ENCODE measurements at places on chromosomes 7 and 10.

DNA sequence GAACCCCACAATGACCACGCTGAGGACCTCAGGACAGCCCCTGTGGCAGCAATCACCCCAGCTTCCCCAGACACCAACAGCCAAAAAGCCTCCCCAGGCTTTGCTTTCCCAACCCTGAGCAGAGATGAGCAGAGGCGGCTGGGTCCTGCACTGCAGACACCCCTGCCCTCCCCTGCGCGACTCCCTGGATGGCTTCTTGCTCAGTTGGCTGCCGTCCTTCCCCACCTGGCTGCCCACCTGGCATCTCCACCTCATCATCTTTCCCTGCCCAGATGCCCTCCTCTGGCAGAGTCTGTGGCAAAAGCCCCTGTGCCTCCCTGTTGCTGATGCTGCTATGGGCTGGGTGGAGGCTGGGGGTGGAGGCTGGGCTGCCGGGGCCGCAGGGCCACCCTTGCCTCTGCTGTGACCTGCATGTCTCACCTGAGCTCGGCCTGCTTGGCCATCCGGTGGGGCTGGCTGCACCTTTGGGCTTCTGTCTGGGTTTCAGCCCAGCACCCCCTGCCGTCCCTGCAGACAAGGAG, 567.7 kb downstream of the TCERG1L start:
- DNase-seq: no peak

GRCh38 chr10:48842231-48842630, 97.4 kb downstream of the LRRC18 start:
- no peak for DNase-seq

- DNase-seq: no peak
Observed at GRCh38 chr10:61408105-61408504, 45.1 kb downstream of the TMEM26 start.

DNA sequence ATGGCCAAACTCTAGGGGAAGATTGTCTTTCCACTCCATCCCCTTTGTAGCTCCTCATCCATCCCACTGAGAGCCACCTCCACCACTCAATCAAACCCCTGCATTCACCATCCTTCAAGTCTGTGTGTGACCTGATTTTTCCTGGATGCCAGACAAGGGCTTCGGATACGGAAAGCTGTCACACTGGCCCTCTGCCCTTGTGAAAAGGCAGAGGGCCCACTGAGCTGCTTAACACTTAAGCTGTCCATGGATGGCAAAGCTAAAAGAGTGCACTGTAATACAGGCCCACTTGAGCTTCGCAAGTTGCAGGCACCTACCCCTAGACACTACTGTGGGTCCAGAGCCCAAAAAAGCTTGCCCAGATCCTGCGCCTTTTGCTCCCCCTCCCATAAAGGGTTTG, 237.2 kb downstream of the MAGI2 start:
- DNase-seq: no peak

DNA sequence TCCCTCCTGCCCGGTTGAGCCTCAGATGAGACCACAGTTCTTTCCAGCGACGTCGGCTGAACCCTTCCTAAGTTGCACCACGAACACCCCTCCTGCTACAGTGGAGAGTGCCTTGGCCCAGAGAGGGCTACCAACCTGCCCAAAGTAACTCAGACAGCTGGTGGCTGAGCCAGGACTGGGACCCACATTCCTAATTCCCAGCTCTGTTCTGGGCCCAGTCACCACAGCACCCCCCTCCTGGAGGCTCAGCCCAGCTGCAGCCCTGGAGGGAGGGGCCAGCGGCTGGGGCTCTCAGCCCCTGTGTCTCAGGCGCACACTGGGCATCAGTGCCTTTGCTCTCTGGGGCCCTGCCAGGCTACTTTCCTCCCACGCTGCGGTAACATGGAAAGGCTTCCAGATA, 10.6 kb downstream of the ATP6V1F start:
- no peak for DNase-seq

GRCh38 chr10:78063236-78063635, 29.6 kb downstream of the RPS24 start:
- no peak for DNase-seq
